ENCODE measurements at places on chromosomes 12 and 14.

DNA sequence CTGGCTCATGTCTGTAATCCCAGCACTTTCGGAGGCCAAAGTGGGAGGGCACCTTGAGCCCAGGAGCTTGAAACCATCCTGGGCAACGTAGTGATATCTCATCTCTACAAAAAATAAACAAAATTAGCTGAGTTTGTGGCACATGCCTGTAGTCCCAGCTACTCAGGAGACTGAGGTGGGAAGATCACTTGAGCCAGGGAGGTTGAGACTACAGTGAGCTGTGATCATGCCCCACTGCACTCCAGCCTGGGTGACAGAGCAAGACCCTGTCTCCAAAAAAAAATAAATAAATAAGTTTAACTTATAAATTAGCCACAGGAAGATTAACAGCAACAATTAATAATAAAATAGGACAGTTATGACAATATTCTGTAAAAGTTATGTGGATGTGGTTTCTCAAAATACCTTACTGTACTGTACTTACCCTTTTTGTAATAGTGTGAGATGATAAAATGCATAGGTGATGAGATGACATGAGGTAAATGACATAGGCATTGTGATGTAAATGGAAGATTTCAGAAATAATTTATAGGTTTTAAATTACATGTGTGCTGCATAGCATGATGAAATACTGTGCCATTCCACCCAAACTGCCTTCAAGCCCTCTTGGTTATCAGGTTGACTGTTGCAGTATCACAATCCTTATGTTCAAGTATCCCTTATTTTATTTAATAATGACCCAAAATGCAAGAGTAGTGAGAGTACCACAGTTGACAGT, 22.0 kb downstream of the USP15 start:
- no peak for DNase-seq

- no peak for DNase-seq
Measured at GRCh38 chr14:76203086-76204001, 51.6 kb downstream of the GPATCH2L start.

GRCh38 chr14:24606297-24606696, 3.2 kb downstream of the GZMH start:
- no peak for DNase-seq

DNA sequence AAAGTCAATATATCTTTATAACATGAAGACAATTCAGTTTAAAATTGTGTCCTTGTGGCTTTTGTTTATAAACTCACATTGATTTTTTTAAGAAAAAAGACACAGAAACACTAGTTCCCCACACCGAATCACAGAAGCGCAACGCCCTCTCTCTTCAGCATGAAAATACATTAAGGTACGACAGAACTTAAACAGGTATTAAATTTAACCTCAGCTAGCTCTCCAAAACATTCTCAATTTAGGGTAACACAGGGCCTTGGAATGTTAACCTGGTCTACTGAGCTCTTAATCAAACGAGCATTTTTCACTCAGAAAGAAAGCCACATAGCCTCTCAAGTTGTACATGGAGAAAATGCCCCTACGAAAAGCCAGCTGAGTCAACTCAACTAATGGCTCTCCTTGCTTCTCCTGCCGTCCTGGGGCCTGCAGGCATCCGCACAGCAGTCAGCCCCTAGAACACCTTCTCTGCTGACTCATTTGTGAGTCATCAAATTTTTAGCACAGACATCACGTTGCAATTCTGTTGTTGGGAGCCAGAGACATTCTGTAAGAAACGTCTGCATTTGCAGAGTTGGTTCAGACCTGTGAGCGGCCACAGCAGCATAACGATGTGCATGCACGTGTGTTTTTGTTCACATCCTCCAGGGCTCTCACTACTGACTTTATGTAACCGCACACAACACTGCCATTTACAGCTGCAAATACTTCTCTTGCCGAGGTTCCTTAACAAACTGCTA, 141.6 kb downstream of the ITPR2 start:
- no peak for DNase-seq

- no peak for DNase-seq
Measured at GRCh38 chr14:39641224-39641623, 209.0 kb upstream of the FBXO33 start.
